Left renal cortex interstitium (tissue), 4 donors: ENCODE measurements at places on chromosomes 11 and 22. TPM values are rescaled to one million over a fixed set of nuclear protein-coding genes. Genes with fewer than 3 reads are reported as not detected.

DNA sequence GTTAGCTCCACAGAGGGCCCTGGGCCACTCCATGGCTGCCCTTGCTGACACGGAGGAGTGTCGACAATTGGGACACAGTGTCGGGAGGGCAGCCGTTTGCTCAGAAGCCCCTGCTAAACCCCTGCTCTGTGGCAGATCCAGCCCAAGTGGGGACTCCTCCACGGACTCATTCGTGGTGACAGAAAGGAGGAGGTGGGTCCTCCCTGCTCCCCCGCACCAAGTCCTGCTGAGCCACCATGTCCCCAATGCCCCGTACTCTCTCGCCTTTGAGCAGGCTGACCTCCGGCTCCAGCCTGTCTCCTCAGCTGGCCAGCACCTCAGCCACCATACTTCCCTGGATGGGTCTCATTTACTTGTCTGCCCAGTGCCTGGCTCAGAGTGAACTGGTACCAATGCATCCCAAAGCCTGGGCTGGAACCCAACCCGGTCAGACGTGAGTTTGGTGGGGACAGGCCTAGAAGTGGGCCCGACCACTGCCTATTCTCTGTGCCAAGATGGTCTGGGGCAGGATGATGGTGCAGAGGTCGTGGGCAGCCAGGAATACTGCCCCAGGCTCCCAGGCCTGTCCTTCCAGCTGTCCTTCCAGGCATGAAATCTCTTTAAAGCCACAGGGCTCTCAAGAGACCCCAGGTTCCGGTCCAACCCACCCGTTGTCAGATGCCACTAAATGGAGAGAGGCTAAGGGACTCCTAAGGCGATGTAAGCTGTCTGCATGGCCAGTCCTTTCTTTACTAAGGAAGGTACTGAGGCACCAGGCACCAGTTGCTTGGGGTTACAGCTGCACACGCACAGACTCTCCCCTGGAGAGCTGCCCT, 4.3 kb downstream of the CBX6 start:
- no peak for DNase-seq

GRCh38 chr22:22467112-22467511, 41.4 kb downstream of the ZNF280B start:
- no peak for DNase-seq

Gene CBLIF
- 0.21 TPM for polyA plus RNA-seq

Gene C22orf15
- 3.9 TPM for polyA plus RNA-seq

GRCh38 chr11:28228196-28228895, 120.2 kb downstream of the METTL15 start:
- DNase-seq = no peak

GRCh38 chr11:35822815-35823495, 120.9 kb upstream of the LDLRAD3 start:
- DNase-seq = no peak

- DNase-seq = no peak
Observed at GRCh38 chr11:128901653-128902514, 10.7 kb downstream of the KCNJ5 start.

- DNase-seq = no peak
Observed at GRCh38 chr11:120659076-120659475, 147.5 kb downstream of the GRIK4 start.

GRCh38 chr11:31560842-31561476, 51.4 kb downstream of the ELP4 start:
- no peak for DNase-seq

GRCh38 chr11:40236526-40236925, 1222.9 kb downstream of the LRRC4C start:
- no peak for DNase-seq

Gene SGSM1
- polyA plus RNA-seq = 2.2 TPM

DNA sequence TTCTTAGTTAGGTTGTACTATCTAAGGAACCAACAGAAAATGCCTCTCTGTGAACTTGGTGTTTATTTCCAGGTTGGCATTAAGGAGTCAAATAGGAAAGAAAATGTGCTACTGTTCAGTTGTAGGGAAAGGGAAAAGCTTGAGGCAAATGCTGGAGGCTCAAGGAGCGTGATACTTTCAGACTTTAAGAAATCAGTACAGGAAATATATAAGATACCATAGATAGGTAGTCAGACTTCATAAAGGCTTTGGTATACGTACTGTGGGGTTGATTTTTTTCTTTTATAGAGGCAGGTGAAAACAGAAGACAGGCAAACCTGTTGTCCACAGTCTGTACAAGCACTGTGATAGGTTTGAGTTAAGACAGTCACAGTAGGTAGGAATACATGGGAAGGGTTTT, 30.8 kb downstream of the EP300 start:
- DNase-seq = no peak

Gene OR6A2
- polyA plus RNA-seq = not detected

DNA sequence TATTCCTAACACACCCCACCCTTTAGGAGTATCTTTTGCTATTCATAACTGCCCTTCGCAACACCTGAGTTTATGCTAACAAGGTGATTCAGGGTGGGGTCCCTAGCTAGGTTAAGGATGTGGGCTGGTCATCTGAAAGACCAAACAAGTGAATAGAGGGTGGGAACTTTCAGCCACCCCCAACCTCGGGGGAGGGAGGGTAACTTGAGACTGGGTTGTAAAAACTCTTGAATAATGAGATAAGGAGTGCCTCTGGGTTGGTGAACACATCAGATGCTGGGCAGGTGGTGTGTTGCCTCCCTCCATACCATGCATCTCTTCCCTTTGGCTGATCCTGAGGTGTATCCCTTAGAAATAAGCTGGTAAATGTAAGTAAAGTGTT, 111.5 kb downstream of the SWAP70 start:
- DNase-seq = no peak

- DNase-seq = no peak
Observed at GRCh38 chr22:19986011-19986409, 30.6 kb downstream of the ARVCF start.

Gene SYT13
- 13.7 TPM for polyA plus RNA-seq

DNA sequence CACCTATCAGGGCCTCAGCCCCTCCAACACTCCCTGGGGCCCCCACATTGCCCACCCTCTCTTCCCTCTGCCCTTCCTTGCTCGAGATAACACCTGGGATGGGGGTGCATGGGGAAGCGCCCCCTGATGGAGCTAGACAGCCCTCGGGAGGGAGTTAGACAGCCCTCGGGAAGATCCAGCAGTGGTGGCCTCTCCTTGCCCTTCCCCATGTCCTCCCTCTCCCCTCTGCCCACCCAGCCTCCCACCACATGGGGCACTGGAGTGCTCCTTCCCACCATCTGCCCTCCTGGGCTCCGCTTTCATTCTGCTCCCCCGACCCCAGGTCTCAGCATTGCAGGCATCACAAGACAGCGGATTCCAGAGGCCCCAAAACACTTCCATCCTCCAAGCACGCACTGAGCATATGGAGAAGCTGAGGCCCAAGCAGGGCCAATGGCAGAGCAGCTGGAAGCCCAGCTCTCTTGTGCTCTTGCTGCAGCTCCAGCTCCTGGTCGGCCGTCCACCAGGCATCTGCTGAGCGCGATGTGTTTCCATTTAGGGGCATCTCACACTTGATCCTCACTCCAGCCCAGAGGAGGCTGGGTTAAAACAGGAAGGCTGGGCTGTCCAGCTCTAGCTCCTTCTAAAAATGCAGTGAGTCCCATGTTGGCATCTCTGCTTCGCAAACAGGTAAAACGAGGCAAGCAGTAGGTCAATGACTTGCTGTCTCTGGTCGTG, 65.6 kb downstream of the IGLL1 start:
- no peak for DNase-seq

Gene ZMAT5
- polyA plus RNA-seq = 31.2 TPM

DNA sequence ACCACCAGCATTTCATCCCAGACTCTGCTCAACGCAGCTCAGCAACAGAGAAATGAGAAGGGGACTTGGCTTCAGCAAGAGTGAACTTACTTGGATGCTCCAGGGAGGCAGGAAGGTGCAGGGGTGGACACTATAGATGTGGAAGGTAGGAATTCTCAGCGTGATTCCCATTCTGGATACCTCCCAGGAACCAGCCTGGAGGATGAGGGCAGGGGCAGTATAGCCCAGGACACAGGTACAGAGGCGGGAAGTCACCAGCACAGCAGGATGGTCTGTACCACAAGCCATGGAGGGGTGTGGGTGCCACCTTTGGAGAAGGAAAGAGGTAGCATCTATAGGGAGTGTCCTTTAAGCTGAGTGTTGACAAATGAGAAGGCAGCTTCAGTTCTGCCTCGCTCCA, 1275.2 kb downstream of the TBC1D22A start:
- DNase-seq = no peak

Gene MMP27
- polyA plus RNA-seq = not detected

Gene MEI1
- polyA plus RNA-seq = 3.3 TPM

DNA sequence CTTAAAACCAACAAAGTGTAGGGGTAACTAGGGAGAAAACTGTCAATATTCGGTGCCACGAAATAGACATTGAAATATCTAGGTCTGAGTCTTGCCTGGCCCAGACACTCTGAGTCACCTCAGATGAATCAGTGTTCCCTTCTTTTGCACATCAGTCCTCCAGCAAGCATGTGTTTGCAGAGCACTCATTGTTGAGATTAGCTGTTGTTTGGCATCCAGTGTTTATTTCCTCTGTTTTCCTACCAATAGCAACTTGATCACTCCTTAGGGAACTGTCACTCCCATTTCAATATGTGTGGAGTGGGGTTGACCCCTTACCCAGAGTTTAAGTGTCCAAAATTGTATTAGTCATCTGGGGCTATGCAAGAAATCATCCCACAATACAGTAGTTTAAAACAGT, 4.7 kb upstream of the ASCC2 start:
- DNase-seq = no peak

DNA sequence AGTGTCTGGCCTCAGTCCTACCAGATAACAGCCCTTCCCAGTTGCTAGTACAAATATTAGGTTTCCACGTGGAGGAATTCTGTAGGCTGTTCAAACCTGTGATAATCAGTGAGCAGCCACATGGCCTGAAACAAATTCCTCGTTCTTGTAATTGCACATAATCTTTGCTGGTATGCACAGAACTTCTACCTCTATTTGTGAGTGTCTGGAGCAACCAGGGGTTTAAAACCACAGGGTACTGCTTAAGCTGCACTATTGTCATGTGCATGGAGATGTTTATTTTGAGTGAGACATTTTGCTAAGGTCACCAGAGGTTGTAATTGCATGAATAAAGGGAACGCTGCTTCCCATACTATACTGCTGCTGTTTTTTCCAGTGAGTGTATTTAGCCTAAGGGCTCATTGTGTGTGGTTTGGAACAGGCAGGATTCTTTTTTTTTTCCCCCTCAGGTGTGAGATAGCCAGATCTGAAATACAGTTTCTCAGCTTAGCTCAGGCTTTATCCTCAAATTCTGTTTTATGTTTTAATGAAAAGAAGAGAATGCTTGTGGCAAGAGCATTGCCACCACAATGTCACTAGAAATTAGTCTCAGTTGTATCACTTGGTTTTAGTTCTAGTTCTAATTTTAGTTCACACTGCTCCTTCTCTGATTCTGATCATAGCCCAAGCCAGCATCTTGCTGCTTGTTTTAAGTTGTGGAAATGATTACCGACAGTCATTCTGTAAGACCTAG, 60.5 kb downstream of the CYB5R2 start:
- no peak for DNase-seq

Gene PGR
- polyA plus RNA-seq = 0.03 TPM

- DNase-seq = no peak
Observed at GRCh38 chr11:35582033-35582432, 36.2 kb upstream of the FJX1 start.

- no peak for DNase-seq
Observed at GRCh38 chr22:47573141-47573540, 810.7 kb downstream of the TBC1D22A start.

DNA sequence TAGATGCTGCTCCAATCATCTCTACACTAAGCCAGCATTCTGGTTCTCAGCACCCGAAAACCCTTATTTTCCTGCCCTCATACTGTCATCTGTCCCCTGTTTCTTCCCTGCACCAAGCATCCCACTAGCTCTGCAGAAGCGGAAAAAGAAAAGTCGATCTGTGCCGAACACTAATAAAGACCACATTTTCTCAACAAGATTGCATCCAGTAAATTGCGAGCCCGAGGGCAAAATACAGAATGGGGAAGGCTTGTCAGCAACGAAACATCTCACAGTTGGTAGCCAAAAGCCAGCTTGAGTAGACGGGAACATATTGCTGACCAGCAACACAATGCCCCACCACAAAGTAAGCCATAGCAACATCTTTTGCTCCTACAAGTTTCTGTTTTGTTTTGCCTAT, 227.4 kb downstream of the CADM1 start:
- no peak for DNase-seq
